ENCODE measurements at places on chromosomes 2 and 18.

DNA sequence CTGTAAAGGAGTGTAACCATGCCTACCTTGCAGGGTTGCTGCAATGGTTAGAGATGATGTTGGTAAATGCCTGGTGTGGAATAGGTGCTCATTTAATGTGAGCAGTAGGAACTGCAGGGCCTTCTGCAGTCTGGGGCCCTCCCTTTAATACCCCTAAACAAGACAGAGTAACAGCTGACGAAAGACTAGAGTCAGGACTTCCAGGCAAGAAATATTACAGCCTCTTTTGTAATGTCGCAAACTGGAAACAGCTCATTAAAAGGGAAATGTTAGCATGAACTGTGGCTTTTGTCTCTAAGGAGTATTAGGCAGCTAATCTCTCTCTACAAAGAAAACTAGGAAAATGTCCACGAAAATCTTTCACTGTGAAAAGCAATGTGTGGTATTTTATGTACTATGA is 26.0 kb downstream of the MARCO start:
- peak; percentile 83 for DNase-seq

GRCh38 chr2:46857871-46858701 is 57.5 kb downstream of the MCFD2 start:
- DNase-seq, result peak; percentile 38

DNA sequence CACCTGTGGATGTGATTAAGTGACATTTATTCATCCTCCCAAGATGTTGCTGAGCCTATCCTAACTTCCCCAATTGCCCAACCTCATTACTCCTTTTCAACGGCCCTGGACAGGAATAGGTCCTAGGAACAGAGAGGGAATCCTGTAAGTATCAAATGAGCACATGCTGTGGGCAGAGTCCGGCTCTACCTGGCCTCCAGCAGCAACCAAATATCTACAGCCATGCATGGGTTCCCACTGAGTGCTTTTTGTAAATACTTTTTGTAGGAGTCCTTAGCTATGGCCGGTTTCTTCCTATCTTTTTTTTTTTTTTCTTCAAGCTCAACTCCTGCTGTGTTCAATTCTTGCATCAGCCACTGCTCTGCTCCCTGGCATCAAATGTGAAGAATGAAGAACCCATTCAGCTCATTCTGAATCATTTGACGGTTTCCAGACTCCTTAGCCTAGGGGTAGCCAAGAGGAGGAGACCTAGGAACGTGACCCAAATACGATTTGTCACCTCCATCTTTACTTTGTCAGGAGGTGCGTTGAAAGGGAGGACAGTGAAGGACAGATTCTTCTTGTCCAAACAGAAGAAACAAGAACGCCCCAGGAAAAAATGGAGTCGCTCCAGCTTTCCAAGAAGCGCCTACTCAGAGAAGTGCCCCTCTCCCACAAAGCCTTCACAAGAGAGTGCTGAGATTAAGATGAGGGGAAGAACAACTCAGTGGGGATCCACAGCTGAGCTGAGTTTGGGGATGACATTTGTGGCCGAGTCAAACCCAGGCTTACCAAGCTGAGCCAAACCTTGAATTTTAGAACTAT is 46.7 kb upstream of the LCLAT1 start:
- DNase-seq, result no peak

GRCh38 chr2:2703172-2703571 is 372.1 kb upstream of the MYT1L start:
- no peak for DNase-seq

GRCh38 chr2:16622399-16622968 is 43.1 kb downstream of the CYRIA start:
- no peak for DNase-seq

- DNase-seq, result no peak
These were observed 916 bp upstream of the OSBPL1A start for GRCh38 chr18:24398540-24398939.

- no peak for DNase-seq
These were observed 245.2 kb upstream of the LRATD1 start for GRCh38 chr2:14387332-14387731.

DNA sequence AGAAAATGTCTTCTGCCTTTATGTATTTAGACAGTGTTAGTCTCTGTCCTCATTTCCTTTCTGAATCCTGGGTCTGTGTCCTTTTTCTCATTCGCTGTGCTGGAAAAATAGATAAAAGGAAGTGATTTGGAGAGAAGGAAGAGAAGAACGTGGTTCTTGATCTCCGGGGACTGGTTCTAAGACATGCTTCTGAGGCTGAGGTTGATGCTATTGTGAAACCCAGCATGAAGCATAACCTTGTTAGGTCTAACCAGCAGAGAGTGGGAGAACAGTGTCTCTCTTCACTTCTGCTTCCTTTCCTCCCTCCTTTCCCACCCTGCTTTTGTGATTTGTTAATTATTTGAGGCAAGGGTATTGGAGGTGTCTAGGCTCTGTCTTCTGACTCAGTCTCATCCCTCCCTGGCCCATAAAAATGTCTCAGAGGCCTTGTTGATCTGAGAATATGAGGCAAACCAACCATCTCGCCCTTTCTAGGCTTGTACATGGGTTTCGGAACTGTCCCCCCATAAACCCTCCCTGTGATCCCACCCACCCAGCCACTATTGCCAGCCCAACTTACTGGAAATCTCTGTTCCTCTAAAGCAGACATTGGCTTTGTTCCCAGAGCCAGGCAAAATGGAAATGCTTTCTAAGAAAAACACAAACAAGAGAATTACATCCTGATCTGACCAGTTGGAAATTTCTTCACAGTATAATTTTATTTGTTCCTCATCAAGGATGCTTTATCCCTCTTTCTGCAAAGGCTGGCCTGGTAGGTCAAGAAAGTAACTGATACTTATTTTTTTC is 360.6 kb upstream of the TNP1 start:
- DNase-seq, result no peak

GRCh38 chr2:126642031-126642430 is 13.9 kb upstream of the GYPC start:
- DNase-seq, result no peak

DNA sequence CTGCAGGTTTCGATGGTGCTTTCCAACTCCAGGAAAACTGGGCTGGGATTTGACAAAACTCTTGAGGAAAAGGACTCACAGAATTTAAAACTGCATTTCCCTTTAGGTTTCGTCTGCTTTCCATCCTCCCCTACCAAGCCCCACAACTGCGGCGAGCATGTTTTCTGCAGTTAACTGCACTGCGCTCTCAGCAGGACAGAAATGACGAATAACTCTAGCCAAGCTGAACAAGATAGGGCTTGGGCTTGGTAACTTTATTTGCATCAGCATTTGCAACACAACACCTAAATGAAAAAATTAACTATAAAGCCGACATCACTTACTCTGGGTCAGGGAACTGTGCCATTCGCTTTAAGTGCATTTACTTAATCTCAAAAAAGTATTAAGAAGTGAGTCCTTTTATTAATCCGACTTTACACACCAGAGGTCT is 669 bp upstream of the PIKFYVE start:
- peak; percentile 23 for DNase-seq

DNA sequence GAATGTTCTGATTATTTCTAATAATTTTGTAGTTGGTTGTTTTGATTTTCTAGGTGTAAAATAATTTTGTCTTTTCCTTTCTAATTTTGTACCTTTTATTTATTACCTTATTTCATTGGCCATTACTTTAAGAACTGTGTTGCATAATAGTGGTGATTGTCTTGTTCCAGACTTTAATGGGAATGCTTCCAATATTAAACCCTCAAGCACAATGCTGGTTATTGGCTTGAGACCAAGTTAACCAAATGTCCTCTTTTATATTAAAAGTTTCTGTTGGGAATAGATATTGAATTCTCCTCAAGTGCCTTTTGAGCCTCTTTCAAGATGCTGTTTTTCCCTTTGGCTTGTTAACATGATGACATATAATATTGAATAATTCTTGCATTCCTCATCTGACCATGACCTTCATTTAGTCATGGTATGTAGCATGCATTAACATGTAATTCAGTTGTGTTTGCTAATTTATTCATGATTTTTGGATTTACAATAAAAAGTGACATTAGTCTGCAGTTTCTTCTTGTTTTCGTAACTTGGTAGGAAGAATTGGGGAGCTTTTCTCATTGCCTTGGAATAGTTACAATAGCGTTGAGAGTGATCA is 141.7 kb downstream of the DIS3L2 start:
- DNase-seq, result no peak

DNA sequence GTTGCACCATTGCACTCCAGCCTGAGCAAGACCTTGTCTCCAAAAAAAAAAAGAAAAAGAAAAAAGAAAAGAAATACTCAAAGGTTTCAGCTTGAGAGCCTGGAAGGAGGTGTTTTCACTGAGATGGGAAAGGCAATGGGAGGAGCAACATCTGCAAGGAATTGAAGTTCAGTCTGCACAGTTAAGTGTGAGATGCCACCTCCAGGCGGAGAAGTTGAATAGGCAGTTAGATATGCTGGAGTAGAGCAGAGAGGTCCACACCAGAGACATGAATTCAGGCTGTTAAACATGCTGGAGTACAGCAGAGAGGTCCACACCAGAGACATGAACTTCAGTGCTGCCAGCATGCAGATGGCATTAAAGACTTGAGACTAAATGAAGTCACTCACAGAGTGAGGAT is 41.4 kb upstream of the DTNB start:
- DNase-seq, result no peak

DNA sequence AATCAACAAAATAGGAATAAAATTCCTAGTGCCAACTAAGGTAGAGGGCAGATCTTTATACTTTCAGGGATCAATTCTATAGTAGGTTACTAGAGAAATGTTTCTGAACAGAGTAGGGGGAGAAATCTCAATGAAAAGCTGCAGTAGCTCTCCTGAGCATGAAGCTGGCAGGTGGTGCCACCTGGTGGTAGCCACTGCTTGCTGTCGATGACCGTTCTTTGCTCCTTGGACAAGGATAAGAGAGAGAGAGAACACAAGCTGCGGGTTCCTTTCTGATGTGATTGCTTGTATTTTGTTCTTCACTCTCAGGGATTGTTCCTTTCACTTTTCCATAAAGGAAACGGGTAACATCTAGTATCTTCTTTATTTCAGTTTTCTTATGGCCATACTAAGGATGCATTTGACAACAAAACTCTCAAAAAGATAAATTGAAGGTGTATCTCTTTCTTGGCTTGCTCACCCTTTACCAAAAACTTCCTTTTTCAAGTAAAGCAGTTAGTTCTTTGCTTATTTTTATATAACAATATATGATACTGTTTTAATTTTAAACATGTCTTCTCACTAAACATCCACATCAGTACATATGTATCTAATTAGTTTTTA is 18.6 kb upstream of the MRPL19 start:
- peak; percentile 18 for DNase-seq

DNA sequence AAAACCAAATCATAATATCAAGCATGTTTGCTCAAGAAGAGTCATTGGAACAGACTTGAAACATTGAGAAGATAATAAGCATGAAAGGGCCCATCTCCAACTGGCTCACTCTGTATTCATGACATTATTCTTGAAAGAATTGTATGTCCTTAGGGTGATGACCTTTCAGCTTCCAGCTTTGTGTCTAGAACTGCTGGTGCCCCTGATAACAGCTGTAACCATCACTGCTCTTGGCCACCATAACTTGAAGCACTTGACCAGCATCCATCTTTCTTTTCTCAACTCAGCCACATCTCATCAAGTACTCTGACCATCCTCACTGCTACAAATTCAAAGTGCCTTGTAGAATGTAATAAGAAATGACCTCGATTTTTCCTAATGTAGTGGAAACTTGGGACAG is 289.9 kb downstream of the SLC8A1 start:
- no peak for DNase-seq

GRCh38 chr2:20288642-20289340 is 61.9 kb downstream of the PUM2 start:
- no peak for DNase-seq

GRCh38 chr2:100919316-100919715 is 82.8 kb upstream of the RPL31 start:
- DNase-seq, result no peak

DNA sequence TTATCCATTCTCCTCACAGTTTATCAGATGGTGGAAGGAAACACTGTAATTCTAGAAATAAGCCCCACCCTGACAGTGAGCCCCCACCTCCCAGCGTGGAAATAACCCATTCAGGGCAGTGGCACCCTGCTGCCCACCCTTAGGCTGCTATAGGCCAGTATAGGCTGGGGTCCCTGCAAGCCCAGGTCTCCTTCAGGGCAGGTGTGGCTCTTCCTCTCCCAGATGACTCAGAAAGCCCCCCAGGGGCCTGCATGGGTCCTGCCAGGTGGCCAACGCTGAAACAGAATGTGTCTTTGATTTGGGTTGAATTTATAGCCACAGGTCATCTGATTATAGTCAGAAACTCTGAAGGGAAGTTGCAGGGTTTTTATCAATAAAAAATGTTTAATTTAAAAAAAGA is 136.4 kb downstream of the SH3RF3 start:
- no peak for DNase-seq

DNA sequence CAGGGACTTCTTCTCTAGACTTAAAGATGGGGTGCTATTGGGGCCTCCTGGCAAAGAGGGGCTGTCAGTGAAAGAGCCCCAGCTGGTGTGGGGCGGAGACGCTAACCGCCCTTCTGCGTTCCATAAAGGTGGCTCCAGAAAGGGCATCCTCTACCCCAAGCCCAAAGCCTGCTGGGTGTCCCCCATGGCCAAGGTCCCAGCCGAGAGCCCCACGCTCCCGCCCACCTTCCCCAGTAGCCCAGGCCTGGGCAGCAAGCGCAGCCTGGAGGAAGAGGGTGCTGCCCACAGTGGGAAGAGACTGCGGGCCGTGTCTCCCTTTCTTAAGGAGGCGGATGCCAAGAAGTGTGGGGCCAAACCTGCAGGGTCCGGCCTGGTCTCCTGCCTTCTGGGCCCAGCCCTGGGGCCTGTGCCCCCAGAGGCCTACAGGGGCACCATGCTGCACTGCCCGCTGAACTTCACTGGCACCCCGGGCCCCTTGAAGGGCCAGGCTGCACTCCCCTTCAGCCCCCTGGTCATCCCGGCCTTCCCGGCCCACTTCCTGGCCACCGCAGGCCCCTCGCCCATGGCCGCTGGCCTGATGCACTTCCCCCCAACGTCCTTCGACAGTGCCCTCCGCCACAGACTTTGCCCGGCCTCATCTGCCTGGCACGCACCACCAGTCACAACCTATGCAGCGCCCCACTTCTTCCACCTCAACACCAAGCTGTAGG is 15.2 kb downstream of the ARID5A start:
- DNase-seq, result no peak

GRCh38 chr2:204131621-204132020 is 195.1 kb downstream of the ICOS start:
- no peak for DNase-seq

- no peak for DNase-seq
These were observed 38.5 kb downstream of the MTERF4 start for GRCh38 chr2:241063587-241063986.

DNA sequence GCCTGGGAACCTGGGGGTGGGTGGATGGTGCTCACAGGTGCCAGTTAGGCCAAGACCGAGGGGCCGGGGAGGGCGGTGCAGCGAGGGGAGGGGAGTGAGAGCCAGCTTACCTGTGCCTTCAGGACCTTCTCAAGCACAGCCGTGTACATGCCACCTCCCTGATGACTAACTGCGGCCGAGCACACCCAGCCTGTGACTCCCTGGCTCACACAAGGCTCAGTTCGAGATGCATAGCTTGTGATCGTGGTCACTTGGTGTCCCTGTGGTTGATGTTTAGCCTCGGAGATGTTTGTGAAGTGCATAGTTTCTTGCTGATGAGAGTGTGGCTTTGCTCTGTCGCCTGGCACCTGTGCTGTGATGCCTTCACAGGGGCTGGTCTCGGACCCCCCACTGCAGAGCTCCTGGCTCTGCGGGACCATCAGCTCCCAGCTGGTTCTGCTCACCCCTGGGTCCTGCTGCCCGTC is 84.5 kb upstream of the ODC1 start:
- DNase-seq, result no peak

Measured in inflammatory macrophage treated with lipopolysaccharide for 1 hour (primary cell).